Natural killer cell (primary cell): ENCODE measurements at places on chromosomes 1 and 21.

- peaks cover 20% of the 10 kb centered on the region for H3K4me1 ChIP-seq
- H3K36me3 ChIP-seq: no peaks in the 10 kb centered on the region
- DNase-seq: no peak
Measured at GRCh38 chr1:7670334-7671145, 100.6 kb upstream of the VAMP3 start.

- no peak overlapping the region for H3K27ac ChIP-seq
- no peaks in the 10 kb centered on the region for H3K36me3 ChIP-seq
- DNase-seq: no peak
Measured at GRCh38 chr1:157773493-157774350, 3.2 kb downstream of the FCRL2 start.

GRCh38 chr21:28111151-28111619 lies 881.5 kb downstream of the LTN1 start:
- no peaks in the 10 kb centered on the region for H3K4me1 ChIP-seq
- H3K27me3 ChIP-seq: no peaks in the 10 kb centered on the region
- no peak overlapping the region for H3K4me3 ChIP-seq

DNA sequence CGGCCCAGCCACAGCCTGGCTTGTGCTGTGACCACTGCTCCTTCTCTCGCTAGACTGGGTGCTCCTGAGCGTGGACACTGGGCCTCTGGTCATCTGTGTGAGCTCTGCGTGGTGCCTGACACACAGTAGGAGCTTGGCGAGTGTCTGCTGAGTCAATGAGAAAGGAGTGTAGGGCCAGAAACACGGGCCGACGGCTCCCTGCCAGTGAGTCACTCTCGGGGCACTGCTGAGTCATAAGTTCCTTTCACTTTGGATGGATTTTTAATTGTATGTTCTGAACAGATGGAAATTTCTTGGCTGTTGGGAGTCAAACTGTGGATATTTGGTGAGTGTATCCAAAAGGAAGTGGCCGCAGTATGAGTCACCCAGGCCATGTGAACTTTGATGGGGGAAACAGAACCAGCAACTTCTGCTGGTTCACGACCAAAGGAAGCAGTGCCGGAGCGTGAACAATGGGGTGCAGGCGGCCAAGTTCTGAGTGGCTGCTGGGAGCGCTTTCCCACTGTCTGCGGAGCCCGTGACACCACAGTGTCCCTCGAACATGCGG lies 41.0 kb upstream of the COL18A1 start:
- no peaks in the 10 kb centered on the region for H3K27me3 ChIP-seq
- DNase-seq: no peak
- no peaks in the 10 kb centered on the region for H3K4me1 ChIP-seq
- H3K4me3 ChIP-seq: no peak overlapping the region

DNA sequence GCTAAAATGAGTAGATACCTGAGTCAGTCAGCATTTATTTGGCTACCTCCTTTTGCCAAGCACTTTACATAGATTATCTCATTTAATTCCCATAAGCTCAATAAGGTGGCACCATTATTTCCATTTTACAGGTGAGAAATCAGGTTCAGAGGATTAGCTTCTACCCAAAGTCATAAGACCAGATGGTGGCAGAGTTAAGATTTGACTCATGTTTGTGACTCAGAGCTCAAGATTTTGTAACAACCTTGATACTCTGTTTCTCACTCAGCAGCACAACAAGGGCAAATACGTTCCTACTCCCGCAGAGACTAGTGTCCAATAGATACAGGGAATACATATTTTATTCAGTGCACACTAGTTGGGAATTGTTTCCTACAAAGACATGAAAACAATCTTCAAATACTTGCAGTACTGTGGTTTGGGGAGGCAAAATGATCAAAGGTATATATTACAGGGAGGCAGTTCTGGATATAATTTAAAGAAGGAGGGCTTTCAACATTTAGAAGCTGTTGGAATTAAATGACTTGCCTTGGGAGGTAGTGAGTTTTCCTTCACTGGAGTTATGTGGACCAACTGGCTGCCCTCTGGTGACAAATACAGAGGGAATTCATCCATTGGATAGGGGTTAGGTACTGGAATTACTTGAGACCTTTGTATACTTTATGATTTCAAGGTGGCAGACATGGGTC lies 3.6 kb downstream of the LEPR start:
- no peak overlapping the region for H3K4me3 ChIP-seq
- DNase-seq: no peak
- H3K36me3 ChIP-seq: peaks cover 24% of the 10 kb centered on the region
- H3K27me3 ChIP-seq: no peaks in the 10 kb centered on the region
- peaks cover 13% of the 10 kb centered on the region for H3K4me1 ChIP-seq

- H3K4me3 ChIP-seq: no peak overlapping the region
- no peaks in the 10 kb centered on the region for H3K36me3 ChIP-seq
- no peaks in the 10 kb centered on the region for H3K4me1 ChIP-seq
- H3K27ac ChIP-seq: no peak overlapping the region
- DNase-seq: no peak
Measured at GRCh38 chr1:205963352-205964155, 20.3 kb upstream of the SLC26A9 start.

- H3K27ac ChIP-seq: no peak overlapping the region
- no peaks in the 10 kb centered on the region for H3K36me3 ChIP-seq
- H3K27me3 ChIP-seq: peaks cover 14% of the 10 kb centered on the region
- no peak for DNase-seq
Measured at GRCh38 chr1:220873868-220874655, 5.2 kb upstream of the HLX start.

- H3K27me3 ChIP-seq: no peaks in the 10 kb centered on the region
- no peak overlapping the region for H3K27ac ChIP-seq
- no peak for DNase-seq
- H3K4me1 ChIP-seq: peaks cover 5% of the 10 kb centered on the region
Measured at GRCh38 chr1:204972426-204972825, 70.6 kb upstream of the CNTN2 start.

DNA sequence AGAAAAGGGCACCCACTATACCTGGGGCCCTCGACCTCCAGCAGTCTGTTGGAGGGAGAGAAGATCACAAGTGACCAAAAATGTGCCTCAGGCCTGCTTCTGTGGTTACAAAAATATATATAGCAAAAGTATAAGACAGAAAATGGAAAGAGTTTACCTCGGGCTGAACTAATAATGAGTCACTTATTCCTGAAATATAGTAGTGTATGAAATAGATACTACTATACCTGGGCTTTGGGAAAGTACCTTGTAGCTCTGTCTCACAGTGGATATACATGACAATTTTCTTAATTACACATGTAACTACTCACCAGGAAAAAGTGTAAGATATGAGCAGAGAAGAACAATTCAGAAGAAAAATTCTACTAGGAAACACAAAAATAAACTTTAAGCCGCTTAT lies 7.3 kb upstream of the APCS start:
- no peak overlapping the region for H3K27ac ChIP-seq
- DNase-seq: no peak
- peaks cover 2% of the 10 kb centered on the region for H3K27me3 ChIP-seq

DNA sequence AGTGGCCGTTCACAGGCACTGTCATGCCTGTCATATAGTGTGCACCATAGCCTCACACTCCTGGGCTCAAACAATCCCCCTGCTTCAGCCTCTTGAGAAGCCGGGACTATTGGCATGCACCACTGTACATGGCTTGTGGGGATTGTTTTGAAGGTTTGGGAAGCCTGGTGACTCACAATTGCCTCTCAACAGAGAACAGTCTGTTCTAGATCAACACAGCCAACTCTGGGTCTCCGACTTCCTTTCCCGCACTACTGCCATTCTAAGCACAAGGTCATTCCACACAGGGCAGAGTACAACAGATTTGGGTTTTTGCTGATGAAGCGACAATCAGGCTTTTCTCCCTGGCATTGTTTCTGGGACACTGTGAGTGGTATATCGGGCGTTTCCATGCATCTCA lies 15.5 kb upstream of the AHCTF1 start:
- H3K4me1 ChIP-seq: no peaks in the 10 kb centered on the region
- no peak overlapping the region for H3K27ac ChIP-seq
- no peaks in the 10 kb centered on the region for H3K27me3 ChIP-seq

DNA sequence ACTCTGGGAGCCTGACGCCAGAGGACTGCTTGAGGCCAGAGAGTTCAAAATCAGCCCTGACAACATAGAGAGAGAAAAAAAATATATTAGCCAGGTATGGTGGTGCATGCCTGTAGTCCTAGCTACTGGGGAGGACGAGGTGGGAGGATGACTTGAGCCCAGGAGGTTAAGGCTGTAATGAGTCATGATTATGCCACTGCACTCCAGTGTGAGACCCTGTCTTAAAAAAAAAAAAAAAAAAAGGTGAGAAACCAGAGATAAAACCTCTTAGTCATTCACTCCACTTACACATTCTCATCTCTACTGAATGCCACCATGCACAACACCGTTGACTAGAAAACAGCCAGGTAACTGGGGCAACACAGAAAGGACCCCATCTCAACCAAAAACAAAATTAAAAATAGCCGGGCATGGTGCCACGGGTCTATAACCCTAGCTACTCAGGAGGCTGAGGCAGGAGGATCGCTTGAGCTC lies 178.1 kb downstream of the SLC45A1 start:
- peaks cover 8% of the 10 kb centered on the region for H3K36me3 ChIP-seq
- H3K4me3 ChIP-seq: no peak overlapping the region
- H3K27me3 ChIP-seq: no peaks in the 10 kb centered on the region

DNA sequence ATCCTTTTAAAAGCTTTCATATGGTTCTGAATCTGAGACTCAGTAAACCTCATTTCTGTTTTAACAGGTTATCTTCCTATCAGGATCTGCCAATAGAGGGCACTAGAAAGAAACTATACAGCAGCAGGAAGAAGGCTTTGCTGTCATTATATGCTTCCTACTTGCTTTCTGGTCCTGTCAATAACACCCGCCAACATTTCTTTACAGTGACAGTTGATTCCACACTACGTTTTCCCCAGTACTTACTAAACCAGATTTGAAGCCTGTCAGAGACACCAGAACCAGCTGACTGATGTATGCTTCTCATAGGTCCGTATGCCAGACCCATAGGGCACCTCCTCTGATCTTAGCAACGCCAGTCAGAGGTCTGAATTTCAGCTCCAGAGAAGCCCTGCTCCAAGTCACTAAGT lies 341.0 kb upstream of the NEGR1 start:
- H3K4me1 ChIP-seq: no peaks in the 10 kb centered on the region
- no peaks in the 10 kb centered on the region for H3K36me3 ChIP-seq
- H3K27me3 ChIP-seq: no peaks in the 10 kb centered on the region
- no peak overlapping the region for H3K27ac ChIP-seq

DNA sequence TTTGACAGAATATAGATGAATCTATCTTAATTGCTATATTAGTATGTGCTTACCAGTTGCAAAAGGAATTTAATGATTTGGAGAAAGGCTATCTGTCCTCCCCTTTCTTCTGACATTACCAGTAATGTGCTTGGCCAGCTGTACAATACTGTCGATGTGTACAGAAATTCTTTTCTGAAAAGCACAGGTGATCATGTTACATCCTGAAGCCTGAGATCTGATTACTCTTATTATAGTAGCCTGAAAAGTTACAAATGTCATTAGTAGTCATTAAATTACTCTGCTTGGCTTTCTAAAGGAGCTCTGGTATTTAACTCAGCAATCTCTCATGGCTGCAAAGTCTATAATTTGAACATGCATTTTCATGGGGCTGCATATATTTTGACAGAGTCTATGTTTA lies 209.8 kb downstream of the PTPRC start:
- peaks cover 4% of the 10 kb centered on the region for H3K36me3 ChIP-seq
- DNase-seq: no peak
- no peaks in the 10 kb centered on the region for H3K4me1 ChIP-seq
- no peak overlapping the region for H3K27ac ChIP-seq
- H3K27me3 ChIP-seq: no peaks in the 10 kb centered on the region
- no peak overlapping the region for H3K4me3 ChIP-seq

DNA sequence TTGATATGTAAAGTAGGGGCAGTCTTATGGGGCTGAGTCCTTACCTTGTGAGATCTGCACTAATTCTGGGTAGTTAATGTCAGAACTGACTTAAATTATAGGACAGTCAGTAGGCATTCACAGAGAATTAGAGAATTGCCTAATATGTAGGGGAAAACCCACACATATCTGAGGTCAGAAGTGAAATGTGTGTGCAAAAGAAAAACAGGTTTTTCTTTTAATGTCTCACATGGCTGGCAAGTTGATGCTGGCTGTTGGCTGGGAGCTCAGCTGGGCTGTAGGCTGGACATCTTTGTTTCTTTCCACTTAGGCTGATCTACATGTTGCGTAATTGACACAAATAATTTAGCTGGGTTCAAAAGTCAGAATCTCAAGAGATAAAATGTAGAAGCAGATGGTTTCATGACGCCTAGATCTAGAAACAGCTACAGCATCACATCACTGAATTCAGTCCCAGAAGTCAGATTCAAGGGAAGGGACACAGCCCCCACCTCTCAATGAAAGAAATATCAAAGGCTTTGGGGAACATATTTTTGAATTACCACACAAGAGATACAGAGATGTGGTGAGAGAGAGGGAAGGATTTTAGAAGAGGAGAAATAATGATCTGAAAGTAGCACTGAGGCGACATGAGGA lies 98.9 kb downstream of the TNFSF18 start:
- DNase-seq: no peak
- H3K27ac ChIP-seq: no peak overlapping the region
- H3K27me3 ChIP-seq: no peaks in the 10 kb centered on the region
- no peaks in the 10 kb centered on the region for H3K4me1 ChIP-seq

DNA sequence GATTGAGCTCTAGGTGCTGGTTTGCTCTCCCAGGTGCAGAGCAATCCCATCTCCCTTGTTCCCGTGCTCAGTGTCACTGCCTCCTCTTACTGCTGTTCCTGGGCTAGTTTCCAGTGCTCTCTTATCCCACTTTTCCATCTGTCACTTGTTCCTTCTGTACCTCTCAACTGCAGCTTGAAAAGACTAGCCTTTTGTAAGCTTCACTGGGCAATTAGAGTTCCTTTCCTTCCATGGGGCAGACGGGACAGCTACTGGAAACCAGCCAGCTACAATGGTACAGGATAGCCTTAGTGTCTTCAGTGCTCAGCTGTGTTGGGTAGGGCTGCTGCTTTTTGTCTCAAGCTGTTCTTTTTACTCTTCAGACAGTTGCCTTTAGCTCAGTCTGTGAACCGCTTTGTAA lies 31.6 kb downstream of the AGT start:
- H3K27ac ChIP-seq: no peak overlapping the region
- H3K4me1 ChIP-seq: peaks cover 29% of the 10 kb centered on the region
- no peaks in the 10 kb centered on the region for H3K27me3 ChIP-seq

DNA sequence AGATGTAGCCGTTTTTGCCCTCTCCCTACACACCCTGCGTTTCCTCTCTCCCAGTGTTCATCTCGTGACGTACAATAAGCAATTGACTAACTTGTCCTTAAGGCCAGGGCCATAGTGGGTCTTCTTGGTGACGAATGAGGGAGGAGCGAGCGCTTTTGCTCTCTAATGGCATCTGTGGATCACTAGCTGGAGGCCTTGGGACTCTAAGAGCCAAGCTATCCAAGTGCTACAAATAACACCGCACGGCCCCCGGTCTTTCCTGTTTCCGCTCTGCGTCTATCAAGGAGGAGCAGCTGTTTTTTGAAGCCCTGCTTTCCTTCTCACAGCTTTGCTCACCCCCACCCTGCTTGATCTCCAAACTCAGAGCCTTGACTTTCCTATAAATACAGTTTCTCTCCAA lies 25.2 kb downstream of the EVA1C start:
- no peaks in the 10 kb centered on the region for H3K36me3 ChIP-seq
- no peak for DNase-seq
- H3K4me1 ChIP-seq: peaks cover 7% of the 10 kb centered on the region
- no peak overlapping the region for H3K4me3 ChIP-seq
